Activated CD8-positive, alpha-beta T cell treated with anti-CD3 and anti-CD28 coated beads for 36 hours (primary cell): ENCODE measurements at places on chromosomes 1 and 21.

- peak; percentile 58 for DNase-seq
Observed at GRCh38 chr1:40630488-40631223, 34.8 kb downstream of the RIMS3 start.

DNA sequence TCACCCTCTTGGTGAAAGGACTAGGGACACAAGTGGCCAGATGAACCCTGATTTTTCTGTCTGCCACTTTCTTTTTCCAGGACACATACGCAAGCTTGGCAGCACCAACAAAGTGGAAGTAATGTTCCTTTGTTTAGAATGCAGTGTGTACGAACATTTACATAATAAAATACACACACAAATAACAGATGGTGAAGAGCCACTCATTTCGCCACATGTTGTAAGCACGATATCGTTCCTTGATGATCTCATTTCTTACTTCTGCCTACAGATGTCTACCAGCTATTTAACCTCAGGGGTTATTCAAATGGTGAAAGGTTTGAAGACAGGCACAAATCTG is 670.2 kb upstream of the CXADR start:
- no peak for DNase-seq

DNA sequence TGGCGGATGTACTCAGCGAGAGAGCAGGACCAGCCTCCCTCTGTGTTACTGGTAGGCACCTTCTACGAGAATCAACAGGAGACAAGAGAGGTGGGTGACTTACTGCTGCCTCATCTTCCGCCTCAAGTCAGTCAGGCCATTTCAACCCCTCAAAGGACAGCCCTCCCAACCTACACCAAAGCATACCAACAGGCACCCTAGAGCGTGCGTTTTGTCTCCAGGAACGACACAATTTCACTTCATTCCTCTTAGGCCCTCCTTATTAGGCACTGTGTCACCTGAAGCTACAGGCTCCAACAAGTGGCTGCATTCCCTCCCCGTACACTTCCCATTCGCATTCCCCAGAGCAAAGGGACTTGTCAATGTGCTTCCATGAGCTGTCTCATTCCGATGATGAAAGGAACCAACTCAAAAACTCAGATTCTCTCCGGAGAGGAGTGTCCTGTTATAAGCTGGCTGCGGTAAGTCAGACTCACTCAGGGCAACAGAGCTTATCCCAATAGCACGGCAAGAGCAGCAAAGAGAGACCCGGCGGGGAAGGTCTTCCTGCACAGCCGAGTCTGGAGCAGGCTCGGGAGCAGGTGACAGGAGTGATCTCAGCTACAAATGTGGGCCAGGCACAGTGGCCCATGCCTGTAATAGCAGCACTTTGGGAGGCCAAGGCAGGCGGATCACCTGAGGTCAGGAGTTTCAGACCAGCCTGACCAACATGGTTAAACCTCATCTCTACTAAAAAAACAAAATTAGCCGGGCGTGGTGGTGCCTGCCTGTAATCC is 120.6 kb upstream of the IFFO2 start:
- no peak for DNase-seq

DNA sequence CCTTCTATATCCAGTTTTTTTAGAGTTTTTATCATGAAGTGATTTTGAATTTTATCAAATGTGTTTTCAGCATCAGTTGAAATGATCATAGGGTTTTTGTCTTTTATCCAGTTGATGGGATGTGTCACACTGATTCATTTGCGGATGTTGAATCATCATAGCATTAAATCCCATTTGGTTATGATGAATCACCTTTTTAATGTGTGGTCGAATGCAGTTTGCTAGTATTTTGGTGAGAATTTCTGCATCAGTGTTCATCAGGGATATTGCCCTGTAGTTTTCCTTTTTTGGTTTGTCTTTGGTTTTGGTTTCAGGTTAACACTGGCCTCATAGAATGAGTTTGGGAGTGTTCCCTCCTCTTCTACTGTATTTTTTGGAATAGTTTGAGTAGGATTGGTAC is 80.3 kb downstream of the DIRAS3 start:
- DNase-seq = no peak

DNA sequence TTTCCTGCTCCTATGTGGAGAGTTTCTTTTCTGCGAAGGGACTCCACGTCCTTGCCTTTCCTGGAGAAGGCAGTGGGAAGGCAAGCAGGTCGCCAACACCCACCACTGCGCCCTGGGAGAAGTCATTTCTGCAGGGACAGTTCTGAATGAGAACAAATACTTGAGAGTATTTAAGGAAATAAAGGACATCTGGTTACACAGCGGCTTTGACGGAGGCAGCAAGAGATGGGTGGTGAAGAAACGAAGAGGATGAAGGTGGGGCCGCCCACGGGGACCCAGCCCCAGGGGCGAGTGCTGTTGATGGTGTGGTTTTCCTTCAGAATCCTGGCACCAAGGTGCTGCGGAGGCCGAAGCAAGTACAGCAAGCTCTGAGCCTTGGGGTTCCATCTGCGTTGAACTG is 75.5 kb downstream of the PSMG1 start:
- DNase-seq = no peak

GRCh38 chr1:183291802-183292514 is 105.9 kb downstream of the LAMC2 start:
- no peak for DNase-seq

GRCh38 chr1:224513787-224514209 is 79.2 kb upstream of the WDR26 start:
- peak; percentile 91 for DNase-seq

GRCh38 chr1:150267896-150268295 is 920 bp downstream of the APH1A start:
- DNase-seq = no peak

DNA sequence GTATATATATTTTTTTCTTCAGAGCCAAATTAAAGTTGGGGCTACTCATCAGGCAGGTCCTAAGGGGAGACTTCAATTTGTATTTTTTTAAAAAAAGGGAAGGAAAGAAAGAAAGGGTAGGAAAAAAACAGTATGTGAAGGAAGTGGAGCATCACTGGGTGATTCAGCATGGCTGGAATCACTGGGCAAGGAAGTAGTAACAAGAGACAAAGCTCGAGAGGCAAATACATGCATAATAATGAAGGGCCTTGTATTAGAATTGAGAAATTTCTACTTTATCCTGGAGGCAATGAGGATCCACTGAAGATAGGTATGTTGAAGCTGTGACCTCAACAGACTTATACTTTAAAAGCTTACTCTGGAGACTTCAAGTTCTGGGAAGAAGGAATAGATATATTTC is 184.4 kb downstream of the COQ8A start:
- DNase-seq = no peak

- no peak for DNase-seq
Observed at GRCh38 chr1:41171266-41171874, 70.7 kb downstream of the SCMH1 start.

DNA sequence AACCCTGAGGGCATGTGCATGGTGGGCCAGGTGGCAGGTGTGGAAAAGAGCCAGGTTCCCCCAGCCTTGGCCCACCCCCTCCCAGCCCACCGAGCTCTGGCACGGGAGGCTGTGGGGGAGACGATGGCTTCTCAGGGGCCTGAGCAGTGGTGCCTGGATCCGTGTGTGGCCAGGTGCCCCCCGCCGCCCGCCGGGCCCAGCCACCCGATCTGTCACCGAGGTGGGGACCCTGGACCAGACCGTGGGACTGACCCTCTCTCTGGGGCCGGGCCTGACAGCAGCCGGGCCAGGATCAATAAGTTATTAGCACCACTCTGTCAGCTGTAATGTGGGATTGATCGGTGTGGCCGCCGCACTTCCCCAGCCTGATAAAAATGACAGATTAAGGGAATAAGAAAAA is 13.8 kb downstream of the SAMD11 start:
- DNase-seq = no peak

DNA sequence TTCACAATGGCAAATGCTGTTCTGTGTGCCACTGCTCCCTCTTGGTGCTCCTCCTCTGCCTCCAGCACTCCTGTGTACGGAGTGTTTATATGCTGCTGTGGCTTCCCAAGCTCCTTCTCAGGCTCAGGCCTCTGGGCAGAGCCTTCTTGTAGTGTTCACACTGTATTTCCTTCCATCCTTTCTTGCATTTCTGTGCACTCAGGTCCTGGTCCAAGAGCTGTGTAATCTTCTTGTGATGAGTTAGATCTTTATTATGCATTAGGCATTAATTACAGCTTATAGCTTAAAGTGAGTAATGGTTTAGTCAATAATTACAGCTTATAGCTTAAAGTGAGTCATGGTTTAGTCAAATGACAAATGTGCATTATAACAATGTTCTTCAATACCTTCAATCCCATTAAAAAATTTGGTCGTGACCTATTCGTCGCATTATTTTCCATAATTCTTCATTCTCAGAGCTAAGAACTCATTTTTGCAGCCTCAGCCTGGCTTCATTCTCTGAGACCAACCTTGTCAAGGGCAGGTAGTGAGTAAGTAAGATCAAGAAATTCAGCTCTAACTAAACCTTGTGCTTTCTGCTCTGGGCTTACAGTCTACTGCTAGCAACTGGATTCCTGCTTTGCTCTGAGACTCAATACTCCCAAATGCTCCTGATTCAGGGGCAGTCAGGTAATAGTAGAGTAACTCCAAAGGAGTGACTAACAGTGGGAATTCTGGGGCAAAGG is 154.5 kb upstream of the SPAG17 start:
- no peak for DNase-seq

- DNase-seq = no peak
Observed at GRCh38 chr1:236701782-236702181, 15.5 kb downstream of the ACTN2 start.

GRCh38 chr1:34792868-34793727 is at the start of gene GJA4:
Gene GJA4 (plus strand): TSS chr1:34792999. CDS start chr1:34794214, 1,215 bp downstream.
- DNase-seq = peak; percentile 27

- DNase-seq = no peak
Observed at GRCh38 chr1:189751311-189751710, 726.4 kb downstream of the BRINP3 start.

DNA sequence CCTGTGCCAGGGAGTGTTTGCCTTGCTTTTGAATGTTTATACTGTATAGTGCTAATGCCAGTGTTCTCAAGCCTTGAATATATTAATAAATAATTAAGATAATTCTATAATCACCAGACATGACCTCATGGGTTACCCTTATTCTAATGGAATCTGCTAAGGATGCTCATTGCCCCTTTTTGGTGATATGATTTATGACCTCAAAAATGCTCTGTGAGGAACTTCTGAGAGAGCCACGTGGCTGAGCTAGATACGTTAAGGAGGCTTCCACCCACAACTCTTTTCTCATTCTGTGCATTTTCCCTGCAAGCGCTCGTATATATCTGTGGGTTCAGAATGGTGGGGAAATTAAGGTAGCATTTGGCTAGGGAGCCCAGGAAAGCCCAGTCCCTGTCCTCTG is 19.6 kb upstream of the SLC30A1 start:
- DNase-seq = no peak

GRCh38 chr1:211985556-211986264 is 49.6 kb downstream of the INTS7 start:
- DNase-seq = no peak

- no peak for DNase-seq
Observed at GRCh38 chr1:29282135-29282923, 46.0 kb downstream of the PTPRU start.

DNA sequence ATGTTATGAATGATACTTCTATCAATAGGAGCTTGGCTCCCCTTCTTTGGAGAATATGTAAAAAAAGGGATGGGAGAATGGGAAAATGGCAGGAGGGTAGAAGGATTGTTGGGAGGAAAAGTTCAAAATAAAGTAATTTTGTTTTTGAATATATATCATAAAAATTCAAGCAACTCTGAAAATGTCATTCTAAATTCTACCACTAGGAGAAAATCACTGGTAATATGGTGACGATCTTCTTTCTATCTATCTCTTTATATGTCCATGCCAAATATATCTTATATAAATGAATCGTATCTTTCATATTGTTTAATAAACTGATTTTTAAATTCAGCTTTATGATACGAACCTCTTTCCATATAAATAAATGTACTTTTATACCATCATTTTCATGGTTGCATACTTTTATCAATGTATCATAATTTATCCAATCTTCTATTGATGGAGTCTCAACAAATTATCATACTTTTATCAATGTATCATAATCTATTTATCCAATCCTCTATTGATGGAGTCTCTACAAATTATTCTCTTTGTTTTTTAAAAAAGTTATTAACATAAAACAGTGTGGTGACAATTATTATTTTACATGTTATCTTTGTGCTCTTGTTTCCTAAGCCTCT is 73.7 kb upstream of the MARK1 start:
- DNase-seq = no peak

DNA sequence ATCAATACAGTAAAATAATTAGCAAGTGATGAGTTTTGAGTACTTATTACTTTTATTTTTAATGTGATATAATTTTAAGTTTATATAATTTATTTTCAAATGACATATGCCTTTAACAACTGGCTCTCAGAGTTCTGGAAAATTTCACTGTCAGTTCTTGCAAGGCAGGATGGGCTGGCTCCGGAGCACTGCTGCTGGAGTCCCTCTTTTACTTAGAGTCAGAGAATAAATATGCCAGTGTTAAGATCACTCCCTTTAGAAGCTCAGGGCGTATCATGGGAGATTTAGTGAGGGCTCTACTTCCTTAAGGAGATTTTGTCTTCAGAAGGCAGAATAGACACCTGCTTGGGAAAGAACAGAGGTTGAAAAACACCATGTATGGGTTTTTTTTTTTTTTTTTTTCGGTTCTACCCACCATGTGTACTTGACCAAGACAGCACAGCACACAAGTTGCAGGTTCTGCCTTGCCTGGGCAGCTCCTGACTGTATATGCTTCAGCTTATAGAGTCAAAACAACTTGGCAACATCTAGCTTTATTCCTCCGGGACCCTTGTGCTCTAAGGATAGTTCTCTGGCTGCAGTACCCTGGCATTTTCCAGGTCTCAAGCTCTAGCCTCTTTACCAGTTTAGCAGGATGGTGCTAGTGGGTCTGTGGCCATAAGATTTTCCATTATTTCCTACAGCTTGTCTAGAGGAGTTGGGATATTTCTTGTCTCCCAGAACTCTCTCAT is 29.7 kb upstream of the FMOD start:
- DNase-seq = no peak

GRCh38 chr1:5647234-5647633 is 345.0 kb downstream of the NPHP4 start:
- DNase-seq = no peak

- no peak for DNase-seq
Observed at GRCh38 chr1:68191717-68192116, 40.6 kb downstream of the WLS start.

GRCh38 chr1:28021064-28021463 is 61.3 kb downstream of the XKR8 start:
- DNase-seq = no peak

DNA sequence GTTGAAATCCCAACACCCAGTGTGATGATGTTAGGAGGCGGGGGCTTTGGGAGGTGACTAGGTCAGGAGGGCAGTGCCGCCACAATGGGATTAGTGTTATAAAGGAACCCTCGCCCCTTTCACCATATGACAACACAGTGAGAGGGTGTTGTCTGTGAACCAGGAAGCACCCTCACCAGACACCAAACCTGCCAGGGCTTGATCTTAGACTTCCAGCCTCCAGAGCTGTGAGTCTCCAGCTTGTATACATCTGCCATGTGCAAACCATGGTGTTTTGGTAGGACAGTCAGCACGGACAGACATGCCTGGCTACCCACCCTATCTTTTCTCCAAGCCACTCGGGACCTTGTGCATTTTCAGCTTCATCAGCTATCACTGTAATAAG is 4.0 kb downstream of the TRIM11 start:
- no peak for DNase-seq
